ENCODE measurements at places on chromosomes 1 and 21.

DNA sequence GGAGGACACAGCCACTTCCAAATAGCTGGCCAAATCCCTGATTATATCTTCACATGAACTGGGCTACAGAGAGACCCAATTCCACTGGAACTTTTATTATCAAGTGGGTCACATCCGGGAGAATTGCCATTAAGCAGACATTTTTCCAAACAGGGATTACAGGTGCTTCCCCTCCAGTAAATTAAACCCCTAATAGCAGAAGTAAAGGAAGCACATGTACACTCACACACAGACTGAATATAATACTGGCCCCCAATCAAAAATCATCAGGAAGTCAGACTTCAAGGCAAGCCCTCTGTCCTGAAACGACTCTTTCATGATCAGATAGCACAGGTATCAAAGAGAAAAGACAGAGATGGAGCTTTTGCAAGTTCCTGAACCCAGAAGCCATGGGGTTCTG, 118.6 kb upstream of the PPP2R5A start:
- no peak for DNase-seq
- H3K4me3 ChIP-seq, result no peak overlapping the region
- H3K36me3 ChIP-seq, result no peaks in the 10 kb centered on the region
- peaks cover 15% of the 10 kb centered on the region for H3K4me1 ChIP-seq
- H3K27ac ChIP-seq, result no peak overlapping the region

- no peaks in the 10 kb centered on the region for H3K36me3 ChIP-seq
- peak overlapping the region; percentile 46 for H3K4me3 ChIP-seq
- peak overlapping the region; percentile 4 for H3K27ac ChIP-seq
- peaks cover 28% of the 10 kb centered on the region for H3K4me1 ChIP-seq
- H3K27me3 ChIP-seq, result peaks cover 27% of the 10 kb centered on the region
Measured at GRCh38 chr1:212700223-212700891, 717 bp upstream of the BATF3 start.

- no peaks in the 10 kb centered on the region for H3K4me1 ChIP-seq
- H3K27ac ChIP-seq, result no peak overlapping the region
- no peak overlapping the region for H3K4me3 ChIP-seq
Measured at GRCh38 chr1:63817152-63817667, 43.4 kb downstream of the ROR1 start.

GRCh38 chr1:91803123-91803522, 82.8 kb downstream of the TGFBR3 start:
- H3K27me3 ChIP-seq, result no peaks in the 10 kb centered on the region
- peak overlapping the region; percentile 97 for H3K27ac ChIP-seq
- H3K36me3 ChIP-seq, result peaks cover 2% of the 10 kb centered on the region
- H3K4me1 ChIP-seq, result peaks cover 67% of the 10 kb centered on the region
- H3K4me3 ChIP-seq, result no peak overlapping the region

- no peaks in the 10 kb centered on the region for H3K36me3 ChIP-seq
- peaks cover 21% of the 10 kb centered on the region for H3K4me1 ChIP-seq
- DNase-seq, result no peak
- no peak overlapping the region for H3K4me3 ChIP-seq
- peaks cover 3% of the 10 kb centered on the region for H3K27me3 ChIP-seq
Measured at GRCh38 chr1:39733161-39733560, 5.5 kb upstream of the PPIE start.

- H3K36me3 ChIP-seq, result no peaks in the 10 kb centered on the region
- H3K27me3 ChIP-seq, result no peaks in the 10 kb centered on the region
- H3K4me1 ChIP-seq, result no peaks in the 10 kb centered on the region
- H3K4me3 ChIP-seq, result no peak overlapping the region
- H3K27ac ChIP-seq, result no peak overlapping the region
Measured at GRCh38 chr21:24220446-24220845, 1386.8 kb downstream of the MRPL39 start.

DNA sequence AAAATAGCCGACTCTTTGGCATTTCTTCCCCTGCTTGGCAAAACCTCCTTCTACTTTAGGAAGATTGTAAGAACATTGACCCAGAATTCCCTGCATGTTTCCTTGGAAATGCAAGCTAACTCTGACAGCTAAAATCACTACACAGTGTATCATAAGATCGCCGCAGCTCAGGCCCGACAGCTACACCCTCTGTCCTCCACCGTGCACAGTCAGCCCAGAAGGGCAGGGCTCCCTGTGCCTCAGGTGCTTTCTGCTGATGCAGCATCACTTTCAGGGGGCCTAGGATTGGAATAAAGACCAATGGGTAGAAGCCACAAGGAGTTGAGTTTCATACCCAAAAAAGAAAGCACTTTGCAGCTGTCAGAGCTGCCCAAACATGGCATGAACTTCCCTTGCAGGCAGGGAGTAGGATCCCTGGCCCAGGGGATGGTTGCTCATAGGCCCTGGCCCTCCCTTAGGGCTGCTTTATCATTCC, 145.3 kb downstream of the SEC16B start:
- no peaks in the 10 kb centered on the region for H3K36me3 ChIP-seq
- H3K4me3 ChIP-seq, result no peak overlapping the region
- no peak for DNase-seq
- no peaks in the 10 kb centered on the region for H3K27me3 ChIP-seq

DNA sequence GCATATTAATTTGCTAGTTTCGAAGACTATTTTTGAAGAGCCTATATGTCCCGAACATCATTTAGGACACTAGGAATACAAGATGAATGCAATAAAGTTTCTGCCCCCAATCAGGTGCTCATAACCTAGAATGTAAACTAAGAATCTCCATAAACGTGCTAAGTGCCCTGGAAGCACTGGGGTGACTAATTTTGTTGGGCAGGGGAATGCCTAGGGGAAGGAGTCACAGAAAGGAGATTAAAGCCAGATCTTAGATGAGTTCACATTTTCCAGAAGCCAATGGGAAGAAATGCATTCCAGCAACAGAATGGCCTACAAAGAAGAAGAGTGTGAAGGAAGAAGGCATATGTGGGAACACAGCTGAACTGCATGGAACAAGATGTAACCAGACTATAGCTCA, 19.5 kb downstream of the SCYL3 start:
- no peaks in the 10 kb centered on the region for H3K4me1 ChIP-seq
- H3K4me3 ChIP-seq, result no peak overlapping the region
- no peak for DNase-seq
- H3K27ac ChIP-seq, result no peak overlapping the region
- H3K27me3 ChIP-seq, result no peaks in the 10 kb centered on the region
- H3K36me3 ChIP-seq, result peaks cover 81% of the 10 kb centered on the region

- H3K4me1 ChIP-seq, result no peaks in the 10 kb centered on the region
- no peaks in the 10 kb centered on the region for H3K36me3 ChIP-seq
- DNase-seq, result no peak
- no peak overlapping the region for H3K4me3 ChIP-seq
- no peaks in the 10 kb centered on the region for H3K27me3 ChIP-seq
- no peak overlapping the region for H3K27ac ChIP-seq
Measured at GRCh38 chr1:5572794-5573193, 419.4 kb downstream of the NPHP4 start.

- no peaks in the 10 kb centered on the region for H3K27me3 ChIP-seq
- H3K4me1 ChIP-seq, result peaks cover 32% of the 10 kb centered on the region
- H3K4me3 ChIP-seq, result no peak overlapping the region
- DNase-seq, result no peak
- H3K36me3 ChIP-seq, result no peaks in the 10 kb centered on the region
- no peak overlapping the region for H3K27ac ChIP-seq
Measured at GRCh38 chr21:33058957-33059356, 11.0 kb upstream of the OLIG1 start.

DNA sequence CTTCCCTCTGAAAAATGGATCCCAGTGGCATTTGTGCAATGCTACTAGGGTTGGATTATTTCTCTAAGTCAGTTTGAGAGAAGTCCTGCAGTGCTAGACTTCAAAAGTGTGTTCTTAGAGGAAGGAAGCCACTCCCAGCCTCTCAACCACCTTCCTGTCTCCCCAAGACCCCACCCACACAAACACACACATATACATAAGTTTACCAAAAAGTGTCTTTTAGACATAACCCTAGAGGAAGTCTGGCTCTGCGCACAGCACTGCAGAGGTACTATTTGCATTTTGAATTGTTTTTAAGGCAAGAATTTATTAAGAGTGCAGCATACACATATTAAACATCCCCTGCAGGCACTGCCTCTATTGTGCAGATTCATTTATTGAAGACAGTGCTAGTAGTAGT, 127.3 kb downstream of the HHIPL2 start:
- DNase-seq, result no peak
- no peak overlapping the region for H3K4me3 ChIP-seq
- no peaks in the 10 kb centered on the region for H3K36me3 ChIP-seq
- H3K27me3 ChIP-seq, result no peaks in the 10 kb centered on the region
- H3K27ac ChIP-seq, result no peak overlapping the region

GRCh38 chr1:32122151-32122550, 14.3 kb downstream of the KPNA6 start:
- no peak overlapping the region for H3K4me3 ChIP-seq
- no peak for DNase-seq
- no peaks in the 10 kb centered on the region for H3K36me3 ChIP-seq
- no peaks in the 10 kb centered on the region for H3K27me3 ChIP-seq

- H3K27ac ChIP-seq, result no peak overlapping the region
- H3K27me3 ChIP-seq, result no peaks in the 10 kb centered on the region
- no peaks in the 10 kb centered on the region for H3K36me3 ChIP-seq
- H3K4me3 ChIP-seq, result no peak overlapping the region
- DNase-seq, result no peak
Measured at GRCh38 chr1:224541072-224541790, 74.9 kb upstream of the CNIH3 start.

DNA sequence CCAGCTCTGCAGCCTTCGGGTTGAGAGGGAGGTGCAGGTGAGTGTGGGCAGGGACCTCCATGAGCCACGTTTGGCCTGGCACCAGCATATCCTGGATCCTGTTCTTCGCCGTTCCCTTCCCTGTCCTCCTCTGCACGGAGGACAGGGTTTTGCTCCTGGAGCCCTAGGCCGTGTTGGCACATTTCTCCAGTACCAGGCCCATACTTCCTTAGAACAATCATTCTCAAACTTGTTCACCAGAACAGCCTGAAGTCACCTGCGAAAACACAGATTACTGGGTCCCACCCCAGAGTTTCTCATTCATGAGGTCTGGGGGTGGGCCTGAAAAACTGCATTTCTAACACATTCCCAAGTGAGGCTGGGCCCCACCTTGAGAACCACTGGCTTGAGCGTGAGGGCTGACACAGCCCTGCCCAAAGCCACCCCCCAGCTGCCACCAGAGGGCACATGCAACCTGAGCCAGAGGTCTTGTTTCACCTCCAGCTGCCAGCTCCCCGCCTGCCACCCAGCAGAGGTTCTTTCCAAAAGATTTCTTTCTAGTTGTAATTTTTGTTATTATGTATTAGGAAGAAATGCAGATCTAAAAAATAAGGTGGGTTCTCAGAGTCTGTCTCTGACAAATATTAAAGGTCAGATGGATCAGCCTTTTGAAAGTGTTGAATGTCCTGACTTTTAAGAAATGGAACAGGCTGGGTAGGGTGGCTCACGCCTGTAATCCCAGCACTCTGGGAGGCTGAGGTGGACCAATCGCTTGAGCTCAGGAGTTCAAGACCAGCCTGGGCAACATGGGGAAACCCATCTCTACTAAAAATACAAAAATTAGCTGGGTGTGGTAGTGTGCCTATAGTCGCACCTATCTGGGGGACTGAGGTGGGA, 39.6 kb upstream of the LDLRAP1 start:
- peaks cover 7% of the 10 kb centered on the region for H3K36me3 ChIP-seq
- H3K4me3 ChIP-seq, result no peak overlapping the region
- H3K27ac ChIP-seq, result no peak overlapping the region
- no peaks in the 10 kb centered on the region for H3K4me1 ChIP-seq

- peak overlapping the region; percentile 34 for H3K27ac ChIP-seq
- H3K4me1 ChIP-seq, result peaks cover 45% of the 10 kb centered on the region
- H3K36me3 ChIP-seq, result peaks cover 16% of the 10 kb centered on the region
- DNase-seq, result peak; percentile 15
- peak overlapping the region; percentile 70 for H3K4me3 ChIP-seq
Measured at GRCh38 chr21:26844258-26845065, 747 bp downstream of the ADAMTS1 start.

DNA sequence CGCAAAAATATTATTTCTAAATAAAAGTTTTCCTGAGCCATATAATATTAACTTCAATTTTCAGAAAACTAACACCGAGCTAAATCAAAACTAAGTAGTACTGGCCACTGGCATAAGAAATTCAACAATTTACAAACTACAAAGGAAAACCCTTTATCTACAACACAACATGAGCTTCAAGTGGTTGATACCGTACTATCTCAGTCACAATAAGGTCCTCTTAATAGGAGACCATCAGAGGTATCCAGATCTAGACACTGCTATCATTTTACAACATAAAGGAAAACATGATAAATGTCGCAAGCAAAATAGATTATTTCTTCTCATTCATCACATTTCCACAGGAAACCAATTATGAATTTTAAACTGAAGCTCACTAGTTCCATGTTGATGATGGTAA, 39.5 kb downstream of the GATAD2B start:
- H3K27me3 ChIP-seq, result no peaks in the 10 kb centered on the region
- no peak overlapping the region for H3K4me3 ChIP-seq
- no peak overlapping the region for H3K27ac ChIP-seq
- peaks cover 14% of the 10 kb centered on the region for H3K36me3 ChIP-seq

DNA sequence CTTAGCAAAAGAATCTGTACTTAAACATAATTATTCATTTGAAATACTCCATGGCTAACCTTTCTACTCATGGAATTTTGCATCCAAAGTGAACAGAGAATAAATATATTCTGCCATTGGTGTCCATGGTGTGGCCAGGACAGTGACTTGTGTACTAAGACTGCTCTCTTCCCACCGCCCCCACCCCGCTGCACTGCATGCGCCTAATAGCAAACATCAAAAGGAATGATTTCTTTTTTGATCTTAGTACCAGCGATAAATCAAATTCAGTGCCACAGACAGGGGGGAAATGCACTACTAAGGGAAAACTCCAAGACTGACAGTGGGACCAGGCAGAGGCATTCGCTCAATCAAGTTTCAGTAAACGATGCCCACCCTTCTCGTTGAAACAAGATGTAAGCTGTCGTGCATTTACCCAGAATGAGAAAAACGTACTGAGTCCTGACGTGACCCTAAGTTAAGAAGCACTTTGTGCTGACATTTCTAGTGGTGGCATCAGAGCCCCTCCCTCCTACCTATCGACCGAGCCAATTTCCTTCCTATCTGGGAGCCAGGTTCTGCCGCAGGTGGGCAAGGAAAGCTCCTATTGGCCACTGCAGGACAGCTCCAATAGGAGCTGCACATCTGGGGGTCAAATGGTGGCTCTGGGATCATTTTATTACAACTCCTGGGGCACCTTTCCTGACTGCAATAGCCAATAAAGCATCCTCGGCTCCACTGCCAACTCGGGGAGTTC, 12.5 kb downstream of the ESRRG start:
- no peak overlapping the region for H3K4me3 ChIP-seq
- no peak for DNase-seq
- no peak overlapping the region for H3K27ac ChIP-seq
- no peaks in the 10 kb centered on the region for H3K4me1 ChIP-seq
- H3K36me3 ChIP-seq, result no peaks in the 10 kb centered on the region

DNA sequence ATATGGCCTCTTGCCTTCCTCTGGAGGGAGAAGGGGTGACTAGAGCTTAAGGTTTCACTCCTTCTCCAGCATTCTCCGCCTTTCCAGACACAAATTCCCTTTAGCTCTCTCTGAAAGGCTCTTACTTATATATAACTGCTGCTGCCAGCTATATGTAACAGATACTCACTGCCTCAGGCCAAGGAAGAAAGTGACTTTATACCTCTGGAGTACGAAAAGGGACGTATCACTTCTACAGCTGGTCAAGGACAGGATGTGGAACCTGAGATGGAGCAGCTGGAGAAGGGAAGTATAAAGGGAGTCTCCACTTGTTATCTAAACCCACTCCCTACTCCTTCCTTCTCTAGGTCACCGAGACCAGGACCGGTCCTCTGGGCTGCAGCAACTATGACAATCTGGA, 102.4 kb downstream of the BRINP2 start:
- H3K27ac ChIP-seq, result no peak overlapping the region
- no peaks in the 10 kb centered on the region for H3K27me3 ChIP-seq

- H3K27me3 ChIP-seq, result peaks cover 23% of the 10 kb centered on the region
- no peak for DNase-seq
- H3K4me1 ChIP-seq, result no peaks in the 10 kb centered on the region
- H3K36me3 ChIP-seq, result no peaks in the 10 kb centered on the region
- no peak overlapping the region for H3K4me3 ChIP-seq
Measured at GRCh38 chr1:156698995-156699394, 6.4 kb downstream of the CRABP2 start.

Measured in natural killer cell (primary cell).